ENCODE measurements at places on chromosomes 6 and 20.

DNA sequence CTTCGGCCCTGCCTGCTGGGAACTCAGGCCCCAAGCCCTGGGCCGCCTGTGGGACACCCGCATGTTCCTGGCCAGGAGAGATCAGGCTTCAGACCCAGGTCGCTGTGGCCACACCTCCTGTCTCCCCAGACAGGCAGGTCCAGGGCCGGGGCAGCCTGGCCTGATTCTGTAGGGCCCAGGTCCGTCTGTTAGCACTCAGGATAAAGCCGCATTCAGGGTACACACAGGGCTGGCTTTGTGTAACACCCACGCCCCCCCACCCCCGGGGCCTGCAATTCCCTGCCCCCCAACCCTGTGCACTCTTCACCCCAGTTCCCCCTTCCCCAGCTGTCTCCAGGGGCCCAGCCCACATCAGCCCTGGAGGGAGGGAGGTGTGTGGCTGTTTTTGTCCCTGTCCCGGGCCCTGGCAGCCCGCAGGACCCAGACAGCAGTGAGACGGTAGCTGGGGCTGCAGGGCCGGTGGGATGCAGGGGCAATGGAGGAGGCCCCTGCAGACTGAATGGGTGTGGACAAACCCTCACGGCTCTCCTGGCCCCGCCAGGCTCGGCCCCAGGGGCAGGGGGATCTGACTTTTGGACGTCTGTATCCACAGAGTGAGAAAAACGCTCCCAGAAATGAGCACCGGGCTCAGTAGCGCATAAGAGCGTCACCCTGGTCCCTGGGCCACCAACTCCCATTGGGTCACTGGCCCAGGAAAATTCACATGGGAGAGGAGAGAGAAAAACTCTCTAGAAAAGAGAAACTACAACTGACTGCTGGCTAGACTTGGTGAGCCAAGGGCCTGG is 42.4 kb upstream of the ZBP1 start:
- DNase-seq = no peak

DNA sequence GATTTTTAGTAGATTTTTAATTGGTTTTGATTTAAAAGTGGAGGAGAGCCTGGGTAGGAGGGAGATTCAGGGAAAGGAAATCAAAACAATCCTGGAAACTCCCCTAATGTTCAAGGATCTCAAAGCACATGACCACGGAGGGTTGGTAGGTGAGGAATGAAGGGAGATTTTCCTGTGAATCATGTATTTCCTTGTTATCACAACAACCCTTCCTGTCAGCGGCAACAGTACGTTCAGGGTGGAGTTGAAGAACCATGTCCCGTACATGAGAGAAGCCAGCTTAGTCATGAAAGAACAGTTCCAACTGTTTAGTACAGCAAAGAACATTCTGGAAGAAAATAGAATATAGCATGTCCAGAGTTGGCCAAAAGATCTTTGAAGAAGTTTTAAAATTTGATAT is 79.4 kb upstream of the SCAF8 start:
- peak; percentile 6 for DNase-seq

DNA sequence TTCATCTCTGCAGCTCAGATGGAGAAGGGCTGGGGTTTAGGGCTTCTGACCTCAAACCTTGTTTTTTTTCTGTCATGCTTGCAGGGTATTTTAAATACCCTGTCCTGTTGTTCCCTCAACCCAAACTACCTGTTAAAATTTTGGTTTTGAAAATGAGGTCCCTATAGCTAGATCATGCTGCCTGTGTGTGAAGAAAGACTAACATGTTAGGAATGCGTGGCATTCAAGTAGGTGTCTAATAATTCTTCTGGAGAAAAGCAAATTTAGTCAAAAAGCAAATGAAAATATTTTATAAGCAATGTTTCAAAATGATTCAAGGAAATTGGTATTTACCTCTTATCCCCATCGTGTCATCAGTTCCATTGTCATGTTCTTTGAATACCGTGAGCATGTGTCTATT is 77.2 kb upstream of the C20orf144 start:
- DNase-seq = no peak

DNA sequence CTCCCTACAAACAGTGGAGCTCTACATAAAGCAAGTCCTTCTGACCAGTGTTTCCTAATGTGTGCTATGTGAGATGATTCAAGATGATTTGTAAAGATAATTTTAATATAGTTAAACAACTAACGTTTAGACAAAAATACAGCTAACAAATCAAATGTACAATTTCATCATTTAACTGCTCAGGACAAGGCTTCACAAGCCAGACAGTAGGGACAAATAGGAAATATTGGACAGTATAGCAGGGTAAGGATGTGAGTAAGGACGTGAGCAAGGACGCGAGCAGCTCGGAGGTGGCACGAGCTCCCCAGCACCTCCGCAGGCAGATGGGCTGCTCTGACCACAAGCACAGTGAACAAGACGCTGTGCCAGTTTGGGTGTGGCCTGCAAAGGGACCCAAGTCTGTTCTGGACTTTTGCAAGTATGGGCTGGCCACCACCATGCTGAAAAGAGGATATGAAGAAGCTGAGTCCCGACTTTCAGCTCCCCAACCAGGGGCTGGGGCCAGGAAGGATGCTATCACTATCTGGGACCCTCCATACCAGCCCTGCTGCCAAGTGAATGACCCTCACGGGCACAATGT is 14.5 kb downstream of the DIDO1 start:
- no peak for DNase-seq

GRCh38 chr20:20895537-20895936 is 183.1 kb upstream of the RALGAPA2 start:
- no peak for DNase-seq

DNA sequence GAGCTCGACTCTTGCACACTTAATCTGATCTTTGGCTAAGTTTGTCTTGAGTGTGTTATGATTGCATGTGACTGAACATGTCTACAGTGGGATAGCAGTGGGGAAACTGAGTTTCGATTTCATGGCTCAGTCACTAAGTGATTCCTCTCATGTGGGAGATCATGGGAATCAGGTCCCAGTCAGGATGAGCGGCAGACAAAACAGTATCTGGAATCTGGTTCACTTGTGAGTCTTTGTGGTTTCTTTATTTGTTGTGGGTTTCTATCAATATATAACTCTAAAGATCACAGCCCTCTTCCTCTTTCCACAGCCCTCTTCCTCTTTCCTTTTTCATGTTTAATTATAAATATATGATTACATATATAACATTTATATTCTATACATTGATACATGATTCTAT is 4.0 kb downstream of the RPP21 start:
- DNase-seq = no peak
